ENCODE measurements at places on chromosomes 7 and 10.

GRCh38 chr10:26357203-26357602 is 80.9 kb upstream of the APBB1IP start:
- no peak for DNase-seq

DNA sequence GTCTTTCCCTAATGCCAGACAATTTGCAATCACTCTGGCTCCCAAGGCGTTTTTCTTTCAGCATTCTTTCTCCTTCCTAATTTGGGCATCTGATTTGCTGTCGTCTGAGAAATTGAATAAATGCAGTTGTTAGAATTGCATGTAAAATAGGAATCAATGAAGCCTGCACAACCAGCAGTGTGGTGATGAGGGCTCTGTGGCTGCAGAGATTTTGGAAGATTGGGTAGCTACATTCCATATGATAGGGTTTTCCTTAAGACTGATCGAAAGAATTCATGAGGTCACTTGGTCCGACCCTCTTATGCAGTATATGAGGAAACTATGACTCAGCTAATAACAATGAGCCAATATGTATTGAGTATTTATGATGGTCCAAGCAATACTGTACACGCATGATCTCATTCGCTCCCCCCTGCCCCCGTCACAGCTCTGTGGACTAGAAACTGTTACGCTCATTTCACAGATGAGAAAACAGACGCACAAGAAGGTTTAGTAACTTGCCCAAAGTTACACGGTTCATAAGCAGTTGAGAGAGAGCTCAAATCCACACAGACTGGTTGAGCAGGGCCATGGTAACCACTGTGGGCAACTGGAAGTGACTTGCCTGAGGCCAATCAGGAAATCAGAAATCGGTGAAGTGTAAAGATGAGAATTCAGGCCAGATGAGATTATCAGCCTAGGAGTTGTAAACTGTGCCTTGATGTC is 527.2 kb downstream of the GATA3 start:
- DNase-seq: no peak

DNA sequence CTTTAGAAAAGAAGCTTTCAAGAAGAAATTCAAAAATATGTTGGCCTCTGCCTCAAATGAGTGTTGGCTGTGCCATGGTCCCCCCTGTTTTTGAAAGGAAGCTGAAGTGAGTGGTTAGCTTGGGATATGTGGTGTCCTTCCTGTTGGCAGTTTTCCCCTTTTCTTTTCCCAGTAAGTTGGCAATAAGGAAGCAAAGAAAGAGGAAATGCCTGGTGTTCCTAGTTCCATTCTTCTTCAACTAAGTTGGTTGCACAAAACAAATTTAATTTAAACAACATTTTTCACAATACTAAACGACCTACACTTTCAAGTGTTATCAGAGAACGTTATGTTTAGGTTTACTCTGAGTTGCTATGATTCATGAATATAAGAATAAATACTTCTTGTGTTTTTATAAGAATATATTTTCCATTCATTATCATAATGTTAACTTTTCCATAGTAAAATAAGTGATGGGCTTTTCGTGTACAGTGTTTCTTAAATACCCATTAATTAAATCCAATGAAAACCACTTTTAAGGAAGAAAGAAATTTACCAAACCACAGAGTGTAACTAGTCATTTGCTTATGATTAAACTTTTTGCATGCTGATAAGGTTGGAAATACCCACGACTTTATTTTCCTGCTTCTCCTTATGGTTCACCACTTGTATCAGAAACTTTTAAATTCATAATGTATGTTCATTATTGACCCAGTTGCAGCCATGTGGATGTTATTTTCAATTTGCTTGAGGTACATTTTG is 7.7 kb downstream of the HDAC9 start:
- no peak for DNase-seq

DNA sequence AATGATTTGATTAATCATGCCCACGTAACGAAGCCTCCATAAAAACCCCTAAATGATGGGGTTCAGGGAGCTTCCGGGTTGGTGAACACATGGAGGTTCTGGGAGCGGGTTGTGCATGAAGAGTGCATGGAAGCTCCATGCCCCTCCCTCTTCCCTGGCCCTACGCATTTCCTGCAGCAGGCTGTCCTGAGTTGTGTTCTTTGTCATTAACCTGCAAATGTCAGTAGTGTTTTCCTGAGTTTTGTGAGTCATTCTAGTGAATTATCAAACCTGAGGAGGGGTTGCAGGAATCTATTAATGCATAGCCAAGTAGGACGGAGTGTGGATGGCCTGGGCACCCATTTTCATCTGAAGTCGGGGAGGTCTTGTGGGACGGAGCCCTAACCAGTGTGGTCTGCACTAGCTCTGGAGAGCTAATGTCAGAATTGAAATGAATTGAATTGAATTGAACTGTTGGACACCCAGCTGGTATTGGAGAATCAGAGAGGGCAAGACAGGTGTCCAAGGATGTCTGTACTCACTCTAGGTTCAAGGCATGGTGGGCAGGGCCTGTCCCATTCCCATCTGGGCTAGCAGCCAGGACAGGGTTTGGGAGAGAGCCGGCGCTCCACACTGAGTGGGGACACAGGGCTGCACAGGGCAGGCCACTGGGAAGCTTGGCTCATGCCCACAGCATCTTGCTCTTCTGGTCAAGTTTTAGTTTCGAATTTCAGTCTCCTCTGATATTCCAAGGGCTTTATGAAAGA is 22.3 kb upstream of the ARHGAP22 start:
- no peak for DNase-seq

DNA sequence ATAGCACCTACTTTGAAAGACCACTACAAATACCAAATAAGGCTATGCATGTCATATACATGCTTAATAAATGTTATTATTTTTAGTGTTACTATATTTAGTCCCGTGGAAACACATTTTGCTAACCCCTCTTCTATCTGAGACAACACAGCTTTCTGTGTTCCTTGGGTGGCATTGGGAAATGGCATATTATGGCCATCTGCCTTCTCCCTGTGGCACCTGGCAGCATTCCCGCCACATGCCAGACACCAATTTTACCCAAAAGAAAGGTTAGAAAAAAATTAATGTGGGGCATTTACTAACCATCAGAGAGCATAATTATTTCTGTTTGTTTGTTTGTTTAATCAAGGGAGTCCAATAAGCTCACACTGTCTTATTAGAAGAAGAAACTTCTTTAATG is 168.6 kb upstream of the ETV1 start:
- no peak for DNase-seq

GRCh38 chr7:7395785-7396184 is 139.9 kb downstream of the COL28A1 start:
- DNase-seq: no peak

DNA sequence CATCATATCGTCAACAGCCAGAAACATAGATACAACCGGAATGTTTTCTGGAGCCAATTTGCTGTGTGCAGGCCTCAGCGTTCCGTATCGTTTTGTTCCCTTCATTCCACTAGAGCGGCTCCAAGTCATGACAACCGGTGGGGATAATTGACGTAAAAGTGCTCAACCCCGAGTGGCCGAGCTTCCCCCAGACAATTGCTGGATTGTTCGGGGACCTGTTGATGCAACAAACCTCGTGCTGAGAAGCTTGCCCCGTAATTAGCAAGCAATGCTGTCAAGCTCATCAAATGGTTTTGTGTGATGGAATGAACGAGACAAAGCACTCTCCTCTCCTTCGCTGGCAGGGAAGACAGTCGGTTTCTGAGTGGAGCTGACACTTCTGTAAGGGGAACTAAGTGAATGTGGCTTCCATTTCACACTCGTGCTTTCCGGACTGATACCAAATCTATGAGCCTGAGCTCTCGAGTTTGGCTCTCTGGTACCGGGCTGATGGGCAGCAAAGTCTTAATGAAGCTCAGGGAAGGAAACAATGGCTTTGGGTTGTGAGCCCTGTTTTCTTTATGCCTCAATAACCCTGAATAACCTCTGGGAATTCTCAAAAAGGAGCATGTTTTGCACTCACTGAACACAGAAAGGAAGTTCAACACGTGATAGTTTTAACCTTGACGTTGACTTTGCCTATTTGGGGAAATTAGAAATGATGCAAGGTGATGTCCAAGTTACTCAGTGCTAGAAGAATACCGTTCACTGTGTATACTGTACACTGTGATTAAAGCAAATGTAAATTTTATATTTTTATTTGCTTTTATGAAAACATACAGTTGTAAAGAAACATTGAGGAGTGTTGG is 220.5 kb downstream of the BAMBI start:
- no peak for DNase-seq

DNA sequence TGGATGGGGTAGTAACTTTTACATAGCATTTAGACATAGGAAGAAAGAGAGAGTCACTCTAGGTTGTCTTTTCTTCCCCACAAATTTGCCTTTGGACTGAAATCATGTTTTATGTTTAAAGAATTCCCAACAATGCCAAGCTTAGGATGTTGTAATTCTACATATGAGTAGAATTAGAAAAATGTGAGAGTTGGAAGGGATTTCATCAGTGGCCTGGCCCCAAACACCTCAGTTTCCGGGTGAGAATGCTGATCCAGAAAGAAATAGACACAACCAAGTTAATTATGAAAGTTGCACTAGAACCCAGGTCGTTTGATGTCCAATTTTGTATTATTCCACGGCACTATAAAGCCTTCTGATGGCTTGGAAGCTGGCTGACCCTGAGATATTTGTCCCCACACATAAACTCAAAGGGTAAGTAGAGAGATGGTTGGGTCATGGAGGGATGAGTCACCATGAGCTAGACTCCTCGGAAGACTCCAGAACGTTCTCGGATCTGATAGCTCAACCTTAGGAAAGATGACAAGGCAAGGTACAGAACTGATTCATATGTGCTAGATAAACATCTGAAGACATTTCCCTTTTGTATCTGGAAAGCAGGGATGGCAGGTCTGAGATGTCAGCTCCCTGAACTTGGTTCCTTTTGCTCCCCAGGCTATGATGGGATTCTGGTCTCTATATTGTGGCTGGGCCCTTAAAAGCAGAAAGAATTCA is 48.8 kb upstream of the SLC35B4 start:
- DNase-seq: no peak
